Epithelial cell of umbilical artery (primary cell): ENCODE measurements at places on chromosomes 4 and X. TPM values are rescaled to one million over a fixed set of nuclear protein-coding genes. Genes with fewer than 3 reads are reported as not detected.

Gene FAT4
- total RNA-seq, result 20.1 and 30.1 TPM in 2 replicates

Gene CTAG1B
- not detected in 2 replicates for total RNA-seq

Gene GABRG1
- total RNA-seq, result not detected in 2 replicates

Gene CFP
- under 0.01 TPM in 2 replicates for total RNA-seq

Gene GDPD2
- not detected in 2 replicates for total RNA-seq

Gene MAGEB10
- total RNA-seq, result not detected in 2 replicates

Gene FGA
- not detected in 2 replicates for total RNA-seq

Gene NSUN7
- under 0.01 and 0.15 TPM in 2 replicates for total RNA-seq

Gene SULT1E1
- 28.9 and 555 TPM in 2 replicates for total RNA-seq

Gene CDS1
- total RNA-seq, result not detected in 2 replicates

Gene MAGEA11
- not detected in 2 replicates for total RNA-seq

Gene IBSP
- not detected in 2 replicates for total RNA-seq

Gene NDNF
- not detected in 2 replicates for total RNA-seq

Gene IL21
- total RNA-seq, result not detected in 2 replicates

Gene RNF175
- total RNA-seq, result not detected in 2 replicates
